ENCODE measurements at places on chromosomes 12 and 14.

DNA sequence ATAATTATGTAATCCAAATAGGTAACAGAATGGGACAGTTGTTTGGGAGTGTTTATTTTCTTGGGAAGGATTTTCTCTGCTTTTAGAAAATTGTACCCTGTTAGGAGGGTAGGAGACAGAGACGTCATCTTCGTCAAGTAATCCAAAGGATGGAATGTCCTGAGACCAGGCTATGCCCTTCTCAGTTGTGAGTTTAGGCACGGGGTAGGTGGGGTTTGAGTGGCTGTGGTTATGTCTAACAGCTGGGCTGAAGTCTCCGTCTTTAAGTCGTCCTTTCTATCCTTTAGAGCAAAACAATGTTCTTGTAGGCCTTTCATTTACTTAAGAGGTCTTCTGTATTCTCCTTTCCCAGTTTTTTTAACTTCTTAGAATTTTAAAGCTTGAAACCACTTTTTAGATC lies 5.7 kb downstream of the SOCS2 start:
- H3K4me3 ChIP-seq = no peak overlapping the region
- H3K27me3 ChIP-seq = peaks cover 4% of the 10 kb centered on the region
- DNase-seq = no peak
- H3K36me3 ChIP-seq = peaks cover 71% of the 10 kb centered on the region

DNA sequence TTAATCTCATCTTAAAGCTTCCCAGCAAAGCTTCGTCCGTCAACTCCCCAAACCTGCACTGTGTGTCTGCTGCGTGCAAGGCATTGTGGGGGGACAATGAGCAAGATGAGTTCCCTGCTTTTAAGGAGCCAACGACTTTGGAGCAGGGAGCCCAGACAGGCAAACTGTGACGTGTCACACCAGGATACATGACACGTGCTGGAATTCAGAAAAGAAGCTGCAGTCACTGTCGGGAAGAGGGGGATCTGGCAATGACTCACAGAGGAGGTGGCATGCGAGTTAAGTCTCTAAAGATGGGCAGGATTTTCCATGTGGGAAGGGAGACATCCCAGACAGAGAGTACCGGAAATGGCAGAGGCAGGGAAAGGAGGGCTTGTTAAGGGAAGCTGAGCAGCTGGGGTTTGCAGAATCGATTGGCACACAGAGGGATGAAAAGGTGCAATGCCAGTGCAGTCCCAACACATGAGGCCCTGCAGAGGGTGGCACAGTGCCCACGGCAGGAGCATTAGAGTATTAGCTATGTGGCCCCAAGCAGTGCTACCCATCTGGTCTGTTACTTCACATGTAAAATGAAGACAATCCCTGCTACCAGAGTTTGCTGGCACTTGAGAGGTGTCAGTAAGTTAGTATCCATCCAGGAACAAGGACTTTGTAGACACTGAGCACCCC lies 52.9 kb downstream of the SETD3 start:
- no peaks in the 10 kb centered on the region for H3K27me3 ChIP-seq
- no peak overlapping the region for H3K27ac ChIP-seq
- DNase-seq = no peak
- no peak overlapping the region for H3K4me3 ChIP-seq
- H3K36me3 ChIP-seq = peaks cover 49% of the 10 kb centered on the region

DNA sequence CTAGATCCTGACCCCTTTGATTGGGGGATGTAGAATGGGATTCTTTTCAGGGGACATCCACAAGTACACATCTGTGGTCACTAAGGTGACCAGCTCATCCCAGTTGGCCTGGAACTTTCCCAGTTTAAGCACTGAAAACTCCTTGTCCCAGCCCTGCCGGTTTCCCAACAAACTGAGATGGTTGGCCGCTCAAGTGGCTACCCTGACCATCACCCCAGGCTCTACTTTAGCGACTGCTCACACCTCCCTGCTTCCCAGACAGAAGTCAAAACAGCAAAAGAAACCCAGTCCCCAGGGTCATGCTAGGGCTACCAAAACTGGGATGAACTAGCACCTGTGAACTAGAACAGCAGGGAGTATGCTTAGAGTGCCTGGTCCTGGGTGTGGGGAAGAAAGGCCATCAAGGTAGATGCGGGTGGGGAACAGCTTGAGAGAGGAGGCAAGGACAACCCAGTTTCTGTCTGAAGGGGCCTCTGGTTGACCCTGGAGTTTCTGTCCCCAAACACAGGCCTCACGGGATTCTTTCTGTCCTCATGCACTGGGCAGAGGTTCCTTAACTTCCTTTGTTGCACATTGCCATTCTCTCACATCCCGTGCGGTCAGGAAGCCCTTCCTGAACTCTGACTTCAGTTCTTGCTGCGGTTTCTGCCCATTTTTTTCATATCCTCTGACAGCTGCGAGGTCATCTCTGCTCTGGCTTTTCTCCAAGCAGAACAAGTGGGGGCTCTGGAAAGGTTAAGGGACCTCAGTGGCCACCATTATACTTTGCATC lies 1.6 kb downstream of the LTB4R start:
- H3K36me3 ChIP-seq = peaks cover 28% of the 10 kb centered on the region
- H3K4me3 ChIP-seq = peak overlapping the region; percentile 84
- H3K27me3 ChIP-seq = no peaks in the 10 kb centered on the region
- H3K4me1 ChIP-seq = peaks cover 64% of the 10 kb centered on the region
- DNase-seq = peak; percentile 47
- H3K27ac ChIP-seq = peak overlapping the region; percentile 84

- H3K4me3 ChIP-seq = no peak overlapping the region
- no peaks in the 10 kb centered on the region for H3K36me3 ChIP-seq
- no peak for DNase-seq
- H3K27me3 ChIP-seq = peaks cover 21% of the 10 kb centered on the region
- peaks cover 5% of the 10 kb centered on the region for H3K4me1 ChIP-seq
Measured at GRCh38 chr12:115449526-115449925, 765.6 kb upstream of the TBX3 start.

- DNase-seq = no peak
- no peaks in the 10 kb centered on the region for H3K27me3 ChIP-seq
- H3K27ac ChIP-seq = no peak overlapping the region
- H3K36me3 ChIP-seq = peaks cover 9% of the 10 kb centered on the region
Measured at GRCh38 chr12:103431387-103431786, 64.4 kb downstream of the C12orf42 start.

DNA sequence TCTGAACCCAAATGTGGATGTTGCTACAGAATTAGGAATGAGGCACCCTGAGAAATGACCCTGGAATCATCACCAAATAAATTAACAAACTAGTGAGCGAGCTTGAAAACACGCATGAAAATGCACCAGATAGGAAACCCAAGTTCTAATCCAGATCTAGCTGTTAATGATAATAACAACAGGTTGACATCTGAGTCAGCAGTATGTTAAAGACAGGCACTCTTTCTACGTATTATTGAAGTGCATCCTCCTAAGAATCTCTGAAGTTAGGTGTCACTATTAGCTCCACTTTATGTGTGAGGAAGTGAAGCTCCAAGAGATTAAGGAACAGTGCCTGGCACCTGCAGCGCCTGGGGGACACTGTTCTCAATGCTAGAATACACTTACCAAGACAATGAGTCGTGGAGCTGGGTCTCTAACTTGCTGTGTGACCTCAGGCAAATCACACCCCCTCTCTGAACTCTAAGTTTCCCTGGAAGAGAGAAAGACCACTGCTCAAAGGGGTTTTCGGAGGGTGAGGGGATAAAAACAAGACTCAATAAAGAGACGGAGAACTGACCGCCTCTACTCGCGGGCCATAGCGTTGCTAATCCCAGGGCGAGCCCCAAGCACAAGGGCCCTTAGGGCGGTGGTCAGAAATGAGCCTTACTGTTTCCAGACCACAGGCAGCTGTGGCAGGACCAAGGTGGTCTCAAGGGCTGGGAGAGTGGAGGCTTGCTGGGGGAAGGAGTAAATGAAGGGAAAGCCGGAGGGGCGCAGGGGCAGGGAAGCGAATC lies 2.1 kb downstream of the SLC6A12 start:
- no peak overlapping the region for H3K4me3 ChIP-seq
- no peak overlapping the region for H3K27ac ChIP-seq
- DNase-seq = no peak
- H3K27me3 ChIP-seq = peaks cover 16% of the 10 kb centered on the region

- H3K4me3 ChIP-seq = no peak overlapping the region
- no peak overlapping the region for H3K27ac ChIP-seq
- DNase-seq = no peak
- peaks cover 37% of the 10 kb centered on the region for H3K36me3 ChIP-seq
- H3K27me3 ChIP-seq = no peaks in the 10 kb centered on the region
- no peaks in the 10 kb centered on the region for H3K4me1 ChIP-seq
Measured at GRCh38 chr12:119704065-119704747, 36.3 kb downstream of the PRKAB1 start.

- peaks cover 14% of the 10 kb centered on the region for H3K27me3 ChIP-seq
- H3K27ac ChIP-seq = no peak overlapping the region
- no peaks in the 10 kb centered on the region for H3K36me3 ChIP-seq
- H3K4me1 ChIP-seq = no peaks in the 10 kb centered on the region
- no peak for DNase-seq
- no peak overlapping the region for H3K4me3 ChIP-seq
Measured at GRCh38 chr12:8681129-8681884, 16.5 kb upstream of the RIMKLB start.

GRCh38 chr12:96770219-96771102 lies 136.6 kb upstream of the NEDD1 start:
- no peak overlapping the region for H3K4me3 ChIP-seq
- H3K27ac ChIP-seq = no peak overlapping the region
- no peaks in the 10 kb centered on the region for H3K36me3 ChIP-seq
- no peaks in the 10 kb centered on the region for H3K4me1 ChIP-seq
- H3K27me3 ChIP-seq = peaks cover 5% of the 10 kb centered on the region

DNA sequence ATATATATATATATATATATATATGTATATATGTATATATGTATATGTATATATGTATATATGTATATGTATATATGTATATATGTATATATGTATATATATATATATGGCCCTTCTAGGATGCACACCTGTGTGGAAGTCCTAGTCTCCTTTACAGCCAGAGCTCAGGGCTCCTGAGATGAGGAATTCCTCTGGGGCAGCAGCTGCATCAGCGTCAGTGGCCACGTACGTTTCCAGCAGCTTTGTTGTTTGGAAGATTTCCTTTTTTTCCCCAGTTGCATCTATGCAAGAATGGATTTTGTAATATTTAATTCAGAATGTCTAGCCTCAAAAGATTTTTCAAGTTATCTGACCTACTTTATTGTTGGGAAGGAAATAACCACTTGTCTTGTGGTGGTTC lies 68.6 kb downstream of the TNFAIP2 start:
- peaks cover 2% of the 10 kb centered on the region for H3K4me1 ChIP-seq
- no peak for DNase-seq
- no peaks in the 10 kb centered on the region for H3K36me3 ChIP-seq
- peaks cover 46% of the 10 kb centered on the region for H3K27me3 ChIP-seq
- H3K27ac ChIP-seq = no peak overlapping the region

DNA sequence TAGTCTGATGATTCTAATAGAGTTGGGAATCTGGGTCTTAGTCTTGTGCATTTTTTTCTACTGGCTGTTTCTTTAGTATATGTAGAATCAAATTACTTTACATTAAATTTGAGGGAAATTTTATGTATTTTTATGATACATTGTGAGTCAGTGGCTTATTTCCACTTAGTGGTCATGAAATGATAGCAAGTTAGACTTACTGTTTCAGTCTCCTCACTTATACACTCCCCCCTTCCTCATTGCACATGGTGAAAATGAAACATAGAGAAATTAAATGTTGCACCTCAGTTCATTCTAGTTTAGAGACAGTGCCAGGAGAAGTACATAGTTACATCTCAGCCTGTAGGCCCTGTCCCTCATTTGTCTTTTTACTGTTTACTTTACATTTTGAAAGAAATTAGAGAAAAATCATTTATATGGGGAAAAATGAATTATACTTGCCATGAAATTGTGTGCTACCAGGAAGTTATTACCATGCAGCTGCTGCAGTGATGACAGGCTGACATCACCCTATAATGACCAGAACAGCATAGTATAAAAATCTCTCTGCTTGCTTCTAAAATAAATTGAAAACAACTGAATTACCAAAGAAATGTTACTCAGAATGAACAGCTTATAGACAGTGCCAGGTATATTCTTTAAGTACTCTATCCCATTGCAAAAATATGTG lies 113.2 kb downstream of the TRMT5 start:
- no peak for DNase-seq
- no peak overlapping the region for H3K27ac ChIP-seq
- no peaks in the 10 kb centered on the region for H3K27me3 ChIP-seq
- no peak overlapping the region for H3K4me3 ChIP-seq

- no peak overlapping the region for H3K4me3 ChIP-seq
- H3K36me3 ChIP-seq = peaks cover 59% of the 10 kb centered on the region
- no peaks in the 10 kb centered on the region for H3K4me1 ChIP-seq
Measured at GRCh38 chr14:92982956-92983355, 60.0 kb downstream of the CHGA start.

GRCh38 chr14:50232276-50232642 lies 881 bp upstream of the SOS2 start:
- peak overlapping the region; percentile 61 for H3K27ac ChIP-seq

DNA sequence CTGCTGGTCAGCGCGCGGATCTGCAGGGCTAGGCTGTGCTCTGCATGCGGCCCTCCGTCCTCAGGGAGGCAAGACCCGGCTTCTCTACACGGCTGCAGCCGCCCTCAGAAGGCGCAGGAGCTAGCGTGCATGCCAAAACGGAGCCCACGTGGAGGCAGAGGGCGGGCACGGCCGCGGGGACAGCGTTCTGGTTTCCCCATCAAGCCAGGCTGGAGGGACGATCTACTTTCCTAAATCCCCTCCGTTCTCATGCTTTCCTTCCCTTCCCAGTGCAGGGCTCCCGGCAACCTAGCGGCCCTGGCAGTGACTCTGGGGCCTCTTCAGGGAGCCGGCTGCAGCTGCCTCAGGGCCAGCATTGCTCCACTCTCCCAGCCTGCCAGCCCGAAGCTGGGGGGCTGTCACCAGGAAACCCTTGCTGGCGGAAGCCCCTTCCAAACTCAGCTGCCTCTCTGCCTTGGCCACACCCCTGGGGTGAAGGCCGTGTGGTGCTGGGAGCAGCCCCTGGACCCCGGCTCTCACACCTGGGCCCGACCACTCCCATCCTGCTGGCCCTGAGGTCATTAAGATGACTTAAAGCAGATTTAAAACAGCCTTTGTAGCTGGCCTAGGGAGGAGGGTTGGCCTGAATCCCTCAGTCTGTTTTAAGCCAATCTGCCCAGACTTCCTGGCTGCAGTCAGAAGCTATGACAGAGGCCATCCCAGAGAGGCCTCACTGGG lies 9.2 kb upstream of the GOLGA3 start:
- peak overlapping the region; percentile 32 for H3K4me3 ChIP-seq
- no peak for DNase-seq
- peaks cover 40% of the 10 kb centered on the region for H3K36me3 ChIP-seq
- H3K4me1 ChIP-seq = peaks cover 38% of the 10 kb centered on the region

GRCh38 chr12:132462788-132463187 lies 27.2 kb upstream of the FBRSL1 start:
- no peak overlapping the region for H3K27ac ChIP-seq
- H3K36me3 ChIP-seq = no peaks in the 10 kb centered on the region
- H3K27me3 ChIP-seq = no peaks in the 10 kb centered on the region
- peaks cover 5% of the 10 kb centered on the region for H3K4me1 ChIP-seq
- DNase-seq = no peak

DNA sequence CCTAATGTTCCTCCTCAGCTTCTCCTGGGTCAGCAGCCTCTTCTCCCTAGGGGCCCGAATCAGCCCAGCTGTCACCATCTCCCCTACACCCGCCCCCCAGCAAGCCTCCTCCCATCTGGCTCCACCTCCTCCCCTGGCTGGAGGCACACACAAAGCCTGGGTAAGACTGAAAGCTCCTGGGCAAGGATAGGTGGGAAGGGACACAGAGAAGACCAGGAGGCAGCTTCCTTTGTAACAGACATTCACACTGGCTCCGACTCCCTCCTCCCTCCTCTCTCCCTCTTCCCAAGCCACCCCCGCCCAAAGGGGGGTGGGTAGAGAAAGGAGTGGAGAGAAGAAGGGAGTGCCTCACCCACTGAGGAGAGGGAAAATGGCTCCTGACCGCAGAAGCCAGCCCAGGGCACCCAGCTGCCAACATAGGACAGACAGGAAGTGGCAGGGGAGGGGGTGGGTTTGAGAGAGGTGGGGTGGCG lies 4.0 kb downstream of the CHD4 start:
- H3K36me3 ChIP-seq = peaks cover 51% of the 10 kb centered on the region
- H3K27ac ChIP-seq = peak overlapping the region; percentile 69
- H3K4me3 ChIP-seq = no peak overlapping the region
- DNase-seq = no peak
- peaks cover 37% of the 10 kb centered on the region for H3K4me1 ChIP-seq
